ENCODE measurements at places on chromosomes 2 and 18.

DNA sequence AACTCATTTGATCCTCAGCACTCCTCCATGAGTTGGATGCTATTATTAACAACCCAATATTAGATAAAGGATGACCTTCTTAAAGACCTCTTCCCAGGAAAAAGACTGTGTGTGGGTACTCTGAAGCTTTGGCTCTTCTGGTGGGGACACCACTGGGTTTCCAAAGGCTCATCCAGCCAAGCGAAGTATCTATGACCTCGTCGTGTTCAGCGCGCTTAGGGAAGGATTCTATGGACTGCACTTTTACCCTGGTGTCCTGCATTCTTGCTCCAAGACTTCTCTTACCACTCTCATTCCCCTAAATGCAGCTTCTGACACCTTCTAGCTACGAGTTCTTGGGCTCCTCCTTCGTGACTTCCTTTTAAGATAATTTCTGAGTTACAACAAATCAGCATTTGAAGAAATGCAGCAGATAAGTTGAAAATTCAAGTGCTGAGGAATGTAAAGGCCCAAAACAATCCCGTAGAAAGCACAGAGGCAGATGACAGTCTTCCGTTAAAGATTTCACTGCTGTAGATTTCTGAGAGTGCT is 673 bp upstream of the HNMT start:
- H3K4me3 ChIP-seq, result peak overlapping the region; percentile 77
- peaks cover 9% of the 10 kb centered on the region for H3K4me1 ChIP-seq
- no peak overlapping the region for H3K27ac ChIP-seq
- no peak for DNase-seq

DNA sequence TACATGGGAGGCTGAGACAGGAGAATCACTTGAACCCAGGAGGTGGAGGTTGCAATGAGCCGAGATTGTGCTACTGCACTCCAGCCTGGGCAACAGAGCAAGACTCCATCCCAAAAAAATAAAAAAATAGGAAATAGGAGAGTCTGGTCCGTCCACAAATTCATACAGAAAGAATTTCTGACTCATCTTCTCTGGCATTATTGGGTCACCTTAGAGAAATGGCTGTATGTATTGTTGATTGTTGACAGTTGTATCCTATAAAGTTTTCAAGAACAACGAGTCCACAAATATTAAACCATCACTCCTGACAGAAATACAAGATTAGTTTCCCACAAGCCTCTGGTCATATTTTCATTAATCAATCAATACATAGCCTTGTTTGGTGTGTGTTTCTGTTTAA is 20.4 kb downstream of the RBM43 start:
- no peaks in the 10 kb centered on the region for H3K27me3 ChIP-seq
- no peak overlapping the region for H3K4me3 ChIP-seq
- no peaks in the 10 kb centered on the region for H3K4me1 ChIP-seq
- H3K36me3 ChIP-seq, result no peaks in the 10 kb centered on the region
- DNase-seq, result no peak

- no peak for DNase-seq
- H3K36me3 ChIP-seq, result no peaks in the 10 kb centered on the region
- H3K27ac ChIP-seq, result no peak overlapping the region
- no peaks in the 10 kb centered on the region for H3K4me1 ChIP-seq
- H3K27me3 ChIP-seq, result no peaks in the 10 kb centered on the region
Observed at GRCh38 chr18:26536032-26536431, 12.3 kb downstream of the KCTD1 start.

DNA sequence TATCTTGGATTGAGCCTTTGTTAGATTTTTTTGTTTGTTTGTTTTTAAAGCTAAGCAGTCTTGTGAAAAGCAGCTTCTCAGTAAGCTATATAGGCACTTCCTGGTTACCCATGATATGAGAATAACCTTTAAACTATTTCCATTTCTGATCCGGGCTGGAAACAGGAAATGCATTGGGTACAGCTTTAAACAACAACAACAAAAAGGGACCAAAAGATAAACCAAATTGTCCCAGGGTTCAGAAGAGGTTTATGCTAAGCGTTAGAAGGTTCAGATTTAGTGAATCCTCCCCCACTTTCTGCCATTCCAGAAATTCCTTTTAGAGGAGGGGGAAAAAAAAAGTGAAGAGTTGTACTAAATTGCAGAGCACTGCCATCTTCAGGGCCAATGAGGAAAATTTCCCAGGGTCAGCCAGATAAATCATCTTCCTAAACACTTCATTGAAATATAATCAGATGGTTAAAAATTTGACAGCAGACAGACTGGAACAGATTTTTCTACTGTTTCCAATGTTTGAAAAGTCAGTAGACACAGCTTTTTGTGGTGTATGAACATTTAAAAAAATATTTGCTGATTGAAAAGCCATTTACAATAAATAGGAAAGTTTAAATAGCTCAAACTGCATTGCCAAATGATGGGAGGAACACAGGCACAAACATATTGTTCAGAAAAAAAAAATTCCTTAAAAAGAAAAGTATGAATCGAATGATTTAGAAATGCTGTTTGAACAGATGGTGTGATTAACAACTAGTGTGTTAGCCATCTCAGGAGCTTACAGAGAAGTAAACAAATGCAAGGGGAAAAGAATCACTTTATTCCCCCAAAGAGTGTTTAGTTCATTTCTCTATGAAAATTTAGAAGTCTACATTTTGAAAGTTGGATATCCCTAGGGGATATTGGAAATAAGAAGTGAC is 189.9 kb upstream of the TANK start:
- no peak overlapping the region for H3K27ac ChIP-seq
- H3K4me1 ChIP-seq, result no peaks in the 10 kb centered on the region
- no peak overlapping the region for H3K4me3 ChIP-seq
- peak; percentile 57 for DNase-seq
